ENCODE measurements at places on chromosomes 2 and 18.
A peak's percentile ranks its signal among the peaks of the same experiment; 100 is the strongest.

GRCh38 chr2:43841949-43842865, 3.4 kb downstream of the ABCG8 start:
- no peak for DNase-seq

DNA sequence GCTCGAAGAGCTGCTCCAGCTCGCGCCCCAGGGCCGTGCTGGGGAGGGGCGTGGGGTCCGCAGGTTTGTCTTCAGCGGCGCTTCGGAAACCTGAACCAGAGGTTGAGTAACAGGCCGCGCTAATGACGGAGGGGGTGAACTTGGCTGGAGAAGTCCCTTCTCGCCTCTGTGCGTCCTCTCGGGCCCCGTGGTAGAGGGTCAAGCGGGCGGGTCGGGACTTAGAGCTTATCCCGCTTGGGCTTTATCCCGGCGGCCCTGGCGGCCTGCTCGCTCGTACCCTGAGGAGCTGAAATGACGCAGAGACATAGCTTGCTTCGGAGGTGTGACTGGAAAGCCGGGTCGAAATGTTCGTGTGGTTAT, 479 bp downstream of the RNMT start:
- peak; percentile 68 for DNase-seq

DNA sequence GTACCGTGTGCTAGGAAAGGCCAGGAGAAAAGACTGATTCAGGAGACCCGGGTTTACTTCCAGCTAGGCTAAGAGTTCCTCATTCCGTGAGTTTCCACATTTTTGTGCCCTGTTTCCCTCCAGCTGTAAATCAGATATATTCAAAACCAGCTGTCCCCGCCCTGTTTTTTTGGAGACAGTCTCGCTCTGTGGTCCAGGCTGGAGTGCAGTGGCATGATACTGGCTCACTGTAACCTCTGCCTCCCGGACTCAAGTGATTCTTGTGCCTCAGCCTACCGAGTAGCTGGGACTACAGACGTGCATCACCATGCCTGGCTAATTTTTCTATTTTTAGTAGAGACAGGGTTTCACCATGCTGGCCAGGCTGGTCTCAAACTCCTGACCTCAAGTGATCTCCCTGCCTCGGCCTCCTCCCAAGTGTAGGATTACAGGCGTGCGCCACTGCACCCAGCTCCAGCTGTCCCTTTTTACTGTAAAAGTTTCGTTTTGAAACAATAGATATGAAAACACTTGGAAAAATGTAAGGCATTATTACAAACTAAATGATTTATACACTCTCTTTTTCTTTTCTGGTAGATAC, 112.8 kb upstream of the SEC11C start:
- no peak for DNase-seq

GRCh38 chr2:53455094-53455493, 312.5 kb upstream of the CHAC2 start:
- DNase-seq = no peak

DNA sequence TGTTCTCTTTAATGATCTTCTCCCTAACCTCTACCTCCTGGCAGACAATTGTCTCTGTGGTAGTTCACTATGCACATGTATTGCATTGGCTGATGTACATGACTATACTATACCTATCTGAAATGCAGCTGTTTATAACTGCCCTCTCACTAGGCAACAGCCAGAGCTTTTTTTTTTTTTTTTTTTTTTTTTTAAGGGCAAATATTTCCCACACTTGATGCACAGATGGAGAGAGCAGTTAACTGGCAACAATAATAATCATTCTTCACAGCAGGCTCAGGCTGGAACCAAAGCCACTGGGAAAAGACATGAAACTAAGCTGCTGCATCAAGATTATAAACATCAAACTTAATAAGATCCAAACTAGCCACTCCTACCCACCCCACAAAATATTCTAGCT, 707.7 kb downstream of the LRP1B start:
- no peak for DNase-seq

DNA sequence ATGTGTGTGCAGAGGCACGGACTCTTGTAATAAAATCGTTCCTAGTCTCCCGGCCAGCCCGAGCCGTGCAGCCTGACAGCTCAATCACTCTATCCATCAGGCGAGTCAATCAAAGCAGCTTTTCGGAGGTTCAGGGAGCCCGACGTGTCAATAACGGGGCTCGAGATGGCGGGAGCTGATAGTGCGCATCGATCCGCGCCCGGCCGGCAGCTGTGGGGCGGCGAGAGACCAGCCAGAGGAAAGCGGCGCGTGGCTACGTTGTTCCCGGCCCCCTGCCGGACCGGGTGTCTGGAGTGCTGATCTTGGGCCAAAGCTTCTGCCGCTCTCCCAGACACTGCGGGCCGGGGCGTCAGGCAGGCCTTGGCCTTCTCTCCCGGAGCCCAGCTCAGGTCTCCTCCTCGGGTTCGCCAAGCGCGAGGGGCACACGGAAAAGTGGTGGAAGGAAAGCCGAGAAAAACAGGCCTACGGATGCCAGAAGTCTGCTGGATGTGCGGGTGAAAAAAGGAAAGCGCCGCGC, 2.4 kb downstream of the EN1 start:
- peak; percentile 56 for DNase-seq
